ENCODE measurements at places on chromosomes 12 and 14.
A peak's percentile ranks its signal among the peaks of the same experiment; 100 is the strongest.

GRCh38 chr12:124909831-124910560 is 4.5 kb downstream of the UBC start:
- peak; percentile 59 for DNase-seq

DNA sequence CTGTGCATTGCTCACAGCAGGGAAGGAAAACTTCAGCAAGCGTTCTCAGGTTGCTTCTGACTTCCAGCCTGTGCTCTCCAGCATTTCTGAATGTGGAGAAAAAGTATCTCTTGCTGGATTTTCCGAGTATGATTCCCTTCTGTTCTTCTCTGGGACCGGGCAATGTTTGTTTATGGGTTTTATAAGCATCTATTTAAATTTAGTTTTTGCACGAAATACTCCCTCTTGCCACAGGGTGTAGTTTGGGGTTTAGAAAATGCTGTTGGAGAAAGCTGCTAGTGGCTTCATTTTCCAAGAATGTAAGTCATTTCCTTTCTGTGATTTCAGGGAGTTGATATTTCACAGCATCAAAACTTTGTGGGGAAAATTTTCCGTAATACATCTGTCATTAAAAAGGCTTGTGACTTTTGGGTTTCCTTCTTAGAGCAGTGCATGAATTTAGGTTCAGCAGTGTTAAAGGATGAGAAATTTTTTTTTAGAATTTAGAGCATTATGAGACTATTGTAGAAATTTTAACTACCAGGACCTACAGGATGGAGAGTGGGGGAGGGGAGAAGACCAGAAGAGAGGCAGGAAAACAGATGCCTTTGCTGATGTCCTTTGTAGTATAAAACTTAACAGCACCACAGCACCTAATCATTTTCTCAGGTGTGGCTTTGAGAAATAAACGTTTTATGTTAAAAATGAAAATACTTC is 1.5 kb downstream of the FRMD6 start:
- peak; percentile 76 for DNase-seq

- DNase-seq, result no peak
These were observed 188.9 kb upstream of the BCL2L14 start for GRCh38 chr12:11881835-11882234.

DNA sequence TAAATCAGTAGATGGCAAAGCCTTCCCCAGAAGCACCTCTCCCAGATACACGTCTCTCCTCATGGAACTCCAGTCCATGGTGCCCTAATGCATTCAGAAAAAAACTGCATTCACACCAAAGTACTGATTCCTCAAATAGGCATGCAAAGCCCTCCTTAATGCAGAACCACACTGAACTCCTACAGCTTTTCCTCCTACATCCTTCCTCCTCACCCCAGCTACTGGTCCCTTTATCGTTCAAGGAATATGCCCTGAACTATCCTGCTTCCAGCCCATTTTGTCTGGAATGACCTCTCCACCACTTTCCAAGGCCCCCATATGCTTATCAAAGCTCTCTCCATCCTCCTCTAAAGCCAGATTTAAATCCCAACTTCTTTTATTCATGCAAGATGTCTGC is 21.3 kb downstream of the SMUG1 start:
- DNase-seq, result no peak

- DNase-seq, result no peak
These were observed 33.3 kb downstream of the COCH start for GRCh38 chr14:30907659-30908057.

- no peak for DNase-seq
These were observed 16.2 kb downstream of the TEDC1 start for GRCh38 chr14:105507247-105507646.

GRCh38 chr14:32950584-32950983 is 11.9 kb downstream of the NPAS3 start:
- DNase-seq, result no peak

- no peak for DNase-seq
These were observed 9.3 kb downstream of the RILPL2 start for GRCh38 chr12:123427036-123427769.

DNA sequence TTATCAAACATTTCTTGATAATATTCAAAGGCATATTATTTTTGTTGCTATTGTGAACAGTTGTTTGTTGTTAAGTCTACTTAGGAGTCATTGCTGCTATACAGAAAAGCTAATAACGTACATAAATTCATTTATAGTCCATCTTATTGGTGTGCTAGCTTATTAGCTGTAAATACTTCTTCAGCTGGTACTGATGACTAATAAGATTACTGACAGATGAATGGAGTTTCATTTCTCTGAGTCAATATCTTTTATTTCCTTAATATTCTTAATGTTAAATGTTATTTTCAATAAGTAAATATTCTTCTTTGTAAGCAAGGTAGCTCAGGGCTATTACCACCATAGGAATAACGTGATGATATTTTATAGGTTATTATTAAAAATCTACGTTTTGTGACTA is 139.4 kb upstream of the SLCO1C1 start:
- no peak for DNase-seq

DNA sequence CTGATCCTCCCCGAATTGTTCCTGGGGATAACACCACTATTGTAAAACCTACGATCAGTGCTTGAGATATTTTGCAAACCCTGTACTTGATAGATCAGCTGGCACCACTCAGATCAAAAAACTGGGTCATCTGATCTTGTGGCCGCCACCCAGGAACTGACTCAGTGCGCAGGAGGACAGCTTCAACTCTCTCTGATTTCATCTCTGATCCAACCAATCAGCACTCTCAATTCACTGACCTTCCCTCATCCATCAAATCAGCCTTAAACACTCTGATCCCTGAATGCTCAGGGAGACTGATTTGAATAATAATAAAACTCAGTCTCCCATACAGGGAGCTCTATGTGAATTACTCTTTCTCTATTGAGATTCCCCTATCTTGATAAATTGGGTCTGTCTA is 4.2 kb upstream of the XPOT start:
- DNase-seq, result no peak

GRCh38 chr14:87868920-87869319 is 124.1 kb downstream of the GALC start:
- DNase-seq, result no peak

DNA sequence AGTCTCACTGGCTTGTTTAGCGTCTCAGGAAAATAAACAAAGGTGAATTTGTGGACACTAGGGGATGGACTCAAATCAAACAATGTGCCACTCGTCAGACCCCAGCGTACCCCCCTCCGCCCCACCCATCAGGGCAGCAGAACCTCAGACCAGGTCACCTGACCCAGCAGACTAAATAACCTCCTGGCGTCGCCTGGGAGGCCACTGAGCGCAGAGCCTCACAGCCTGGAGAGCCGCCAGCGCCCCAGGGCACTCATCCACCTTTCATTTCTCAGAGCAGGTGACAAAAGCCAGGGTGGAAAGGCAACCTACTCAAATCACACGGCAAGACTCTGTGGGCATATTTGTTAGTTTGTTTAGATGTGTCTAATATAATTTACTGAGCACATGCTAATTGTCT is 100.9 kb downstream of the DICER1 start:
- peak; percentile 35 for DNase-seq

DNA sequence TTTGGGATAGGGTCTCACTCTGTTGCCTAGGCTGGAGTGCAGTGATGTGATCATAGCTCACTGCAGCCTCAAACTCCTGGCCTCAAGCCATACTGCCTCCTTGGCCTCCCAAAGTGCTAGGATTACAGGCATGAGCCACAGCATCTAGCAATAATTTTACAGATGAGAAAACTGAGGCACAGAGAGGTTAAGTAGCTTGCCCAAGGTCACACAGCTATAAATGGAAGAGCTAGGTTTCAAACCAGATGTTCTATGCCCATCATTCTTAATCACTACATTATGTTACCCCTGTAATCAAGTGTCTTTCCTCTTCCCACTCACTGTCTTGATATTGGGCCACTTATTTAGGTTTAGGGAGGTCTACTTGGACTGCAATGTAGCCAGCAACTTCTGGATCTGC is 3.6 kb downstream of the SLC17A8 start:
- no peak for DNase-seq

DNA sequence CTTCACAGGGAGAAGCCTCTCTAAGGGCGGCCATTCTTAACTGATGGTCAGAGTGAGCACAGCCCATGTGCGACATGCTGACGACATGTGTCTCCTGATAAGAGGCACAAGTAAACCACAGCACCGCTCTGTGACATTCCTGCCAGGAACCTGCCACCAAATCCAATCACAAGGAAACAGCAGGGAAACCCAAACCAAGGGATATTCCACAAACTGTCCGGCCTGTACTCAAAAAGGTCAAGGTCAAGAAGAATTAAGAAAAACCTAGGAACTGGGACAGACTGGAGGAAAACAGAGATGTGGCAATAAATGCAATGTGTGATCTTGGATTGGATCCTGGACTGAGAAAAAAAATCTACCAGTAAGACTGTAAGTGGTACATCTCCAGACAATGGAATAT is 91.9 kb downstream of the SYNE3 start:
- no peak for DNase-seq

DNA sequence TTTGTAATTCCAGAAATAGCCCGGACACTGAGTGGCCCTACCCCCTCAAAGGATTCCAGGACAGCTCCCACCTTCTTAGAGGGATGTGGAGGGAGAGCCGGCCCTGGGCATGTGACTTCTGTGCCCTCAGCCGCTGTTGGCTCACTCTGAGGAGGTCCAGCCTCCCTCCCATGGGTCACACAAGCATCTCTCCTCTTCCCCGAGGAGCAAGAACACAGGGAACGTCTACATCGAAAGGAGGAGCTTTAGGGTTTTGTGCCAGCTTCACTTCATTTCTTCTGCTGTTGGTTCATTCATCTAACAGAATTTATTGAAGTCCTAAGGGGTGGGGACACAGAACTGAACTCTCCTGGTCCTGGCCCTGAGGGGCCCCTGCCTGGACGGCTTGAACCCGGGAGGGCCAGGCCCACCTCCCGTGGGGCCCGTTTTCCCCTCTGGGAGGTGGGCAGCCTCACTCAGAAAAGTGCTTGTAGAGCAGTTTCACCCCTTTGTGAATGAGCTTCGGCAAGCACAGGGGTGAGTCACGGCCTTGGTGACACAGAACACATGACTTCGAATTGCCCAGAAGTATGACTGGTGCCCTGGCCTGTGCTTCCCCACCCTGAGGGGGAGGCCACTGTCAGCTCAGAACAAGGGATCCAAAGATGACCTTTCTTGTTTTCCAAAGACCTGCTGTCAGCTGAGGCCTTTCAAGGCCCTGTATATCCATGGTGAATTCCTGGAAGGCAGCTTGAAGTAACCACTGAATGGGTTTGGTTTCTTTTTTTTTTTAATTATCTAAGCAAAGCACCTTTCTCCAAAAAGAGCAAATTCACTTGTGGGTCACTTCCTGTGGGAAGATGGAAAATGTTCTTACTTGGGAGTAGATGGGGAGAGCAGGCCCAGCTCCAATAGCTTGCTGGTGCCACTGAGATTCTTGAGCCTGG is 39.2 kb downstream of the NFKBIA start:
- DNase-seq, result peak; percentile 84

DNA sequence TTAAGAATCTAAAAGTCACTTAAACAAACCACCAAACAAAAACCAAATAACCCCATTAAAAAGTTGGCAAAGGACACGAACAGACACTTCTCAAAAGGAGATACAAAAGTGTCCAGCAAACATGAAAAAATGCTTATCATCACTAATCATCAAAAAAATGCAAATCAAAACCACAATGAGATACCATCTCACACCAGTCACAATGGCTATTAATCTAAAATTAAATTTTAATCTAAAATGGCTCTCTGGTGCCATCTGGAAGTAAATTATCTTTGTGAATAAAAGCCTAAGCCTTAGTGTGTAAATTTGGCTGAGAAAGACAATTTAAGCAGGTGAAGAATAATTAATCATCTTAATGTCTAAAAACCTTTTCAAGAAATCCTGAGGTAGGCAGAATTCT is 204.5 kb upstream of the PPFIA2 start:
- no peak for DNase-seq

DNA sequence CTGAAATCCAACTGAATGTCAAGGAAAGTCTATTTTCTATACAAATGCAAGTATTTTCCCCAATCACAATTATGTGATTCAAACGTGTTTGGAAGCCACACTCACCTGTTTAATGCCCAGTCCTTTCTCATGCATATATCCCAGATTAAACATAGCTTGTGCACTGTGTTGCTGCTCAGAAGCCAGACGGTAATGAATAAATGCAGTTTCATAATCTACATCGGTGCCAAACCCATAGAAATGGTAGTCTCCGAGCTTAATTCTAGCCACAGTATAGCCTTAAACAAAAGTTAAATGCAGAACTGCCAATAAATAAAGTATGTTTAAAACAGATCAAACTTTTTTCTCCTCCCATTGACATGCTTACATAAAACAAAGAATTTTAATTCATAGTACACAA is 49.5 kb downstream of the SEL1L start:
- no peak for DNase-seq

DNA sequence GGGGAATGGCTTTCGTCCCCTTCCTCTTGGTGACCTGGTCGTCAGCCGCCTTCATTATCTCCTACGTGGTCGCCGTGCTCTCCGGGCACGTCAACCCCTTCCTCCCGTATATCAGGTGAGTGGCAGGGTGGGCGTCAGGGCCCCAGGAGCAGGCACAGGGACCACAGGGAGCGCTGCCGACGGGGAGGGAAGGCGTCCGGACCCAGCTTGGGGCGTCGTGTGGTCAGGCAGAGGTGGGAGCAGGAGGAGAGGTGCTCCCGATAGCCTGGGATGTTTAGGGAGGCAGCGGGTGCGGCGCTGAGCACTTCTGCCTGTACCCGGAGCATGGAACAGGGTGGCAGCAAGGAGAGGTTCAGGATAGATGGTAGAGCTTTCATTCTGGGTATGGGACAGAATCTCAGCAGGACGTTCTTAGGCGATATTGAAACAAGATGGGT is 444 bp downstream of the DRAM1 start:
- no peak for DNase-seq

GRCh38 chr12:105084251-105085250 is at the start of gene ALDH1L2:
ALDH1L2 (minus strand) TSS chr12:105084458; CDS start chr12:105084436, 22 bp downstream.
- no peak for DNase-seq

DNA sequence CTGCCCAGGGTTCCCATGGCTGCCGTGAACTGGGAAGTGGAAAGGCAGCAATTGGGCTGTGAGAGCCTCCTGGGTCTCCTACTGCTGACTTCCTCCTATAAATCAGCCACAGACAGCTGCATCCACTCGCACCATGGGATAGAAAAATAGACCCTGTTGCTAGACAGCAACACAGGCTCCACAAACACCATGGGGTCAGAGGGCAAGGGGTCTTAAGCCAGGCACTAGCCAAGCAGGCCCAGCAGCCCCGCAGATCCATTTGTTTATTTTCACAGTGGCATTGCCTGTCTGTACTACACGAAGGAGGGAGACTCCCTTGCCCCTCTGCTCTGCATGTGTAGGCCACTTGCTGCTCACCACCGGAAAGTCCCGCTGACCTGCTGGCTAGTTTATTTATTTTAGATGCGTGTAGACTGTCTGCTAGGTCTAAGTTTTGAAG is 139.8 kb downstream of the DACT1 start:
- no peak for DNase-seq

- DNase-seq, result peak; percentile 88
These were observed at the start of gene SLC6A15 for GRCh38 chr12:84912198-84913128. SLC6A15 (minus strand) TSS chr12:84912799; CDS start chr12:84892120, 20,679 bp downstream.
